Activated naive CD4-positive, alpha-beta T cell treated with Interleukin-2 at 50 U/mL for 16 hours (primary cell): ENCODE measurements at places on chromosomes 3 and 15.

GRCh38 chr3:31968369-31968926 is 12.6 kb downstream of the OSBPL10 start:
- DNase-seq, result no peak

GRCh38 chr3:133404920-133405319 is 5.1 kb downstream of the BFSP2 start:
- no peak for DNase-seq

GRCh38 chr3:194541483-194541882 is 54.7 kb upstream of the ATP13A3 start:
- DNase-seq, result no peak

DNA sequence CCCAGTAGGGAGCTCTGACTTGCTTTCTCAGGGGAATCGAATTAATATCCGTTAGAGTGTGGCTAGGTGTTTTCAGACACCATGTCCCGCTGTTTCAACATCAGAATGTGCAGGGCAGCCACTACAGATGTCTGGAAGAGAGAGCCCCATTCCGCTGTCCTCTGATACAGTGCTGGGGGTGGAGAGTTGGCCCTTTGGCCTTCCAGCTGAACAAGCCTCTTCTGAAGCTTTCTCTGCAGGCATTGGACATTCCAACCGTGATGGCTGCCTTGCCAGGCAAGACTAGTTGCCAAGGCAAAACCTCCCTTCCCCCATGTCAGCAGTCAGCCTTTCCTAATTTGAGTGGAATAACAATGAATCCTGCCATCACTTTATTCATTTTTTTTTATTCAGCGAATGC is 1.5 kb downstream of the FAH start:
- no peak for DNase-seq

- no peak for DNase-seq
Observed at GRCh38 chr3:22685597-22685996, 517.5 kb upstream of the UBE2E2 start.

GRCh38 chr3:17091910-17092582 is 207.3 kb downstream of the PLCL2 start:
- DNase-seq, result no peak

DNA sequence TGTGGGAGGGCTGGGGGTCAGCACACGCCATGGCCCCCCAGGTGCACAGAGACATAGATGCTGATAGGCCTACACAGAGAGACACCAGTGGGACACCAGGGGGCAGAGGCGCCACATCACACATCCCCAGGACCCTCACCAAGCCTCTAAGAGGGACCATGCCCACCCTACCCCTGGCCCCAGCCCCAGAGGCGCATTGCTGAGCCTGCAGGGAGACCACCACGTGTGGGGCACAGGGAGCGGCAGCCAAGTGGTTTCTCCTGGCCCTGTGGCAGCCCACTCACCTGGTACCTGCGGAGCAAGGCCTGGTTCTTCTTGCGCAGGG is 1.2 kb downstream of the CCDC9B start:
- DNase-seq, result no peak

DNA sequence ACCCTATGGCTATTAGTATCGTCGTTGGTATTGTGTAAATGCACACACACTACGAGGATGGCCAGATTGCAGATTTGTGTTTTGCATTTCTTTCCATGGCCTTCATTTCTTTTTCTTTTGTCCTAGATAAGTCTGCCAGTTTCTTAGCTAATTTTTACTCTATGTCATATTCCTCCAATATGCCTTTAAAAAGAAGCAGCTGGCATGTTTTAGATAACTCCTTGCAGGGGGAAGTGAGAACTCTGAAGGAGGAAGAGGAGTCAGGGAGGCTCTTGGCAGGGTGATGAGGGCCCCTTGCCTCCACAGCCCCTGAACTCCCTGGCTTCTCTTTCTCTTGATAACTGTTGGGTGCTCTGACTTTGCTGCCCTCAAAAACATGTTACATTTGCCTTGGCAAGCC is 244.0 kb downstream of the GABRG3 start:
- DNase-seq, result no peak

DNA sequence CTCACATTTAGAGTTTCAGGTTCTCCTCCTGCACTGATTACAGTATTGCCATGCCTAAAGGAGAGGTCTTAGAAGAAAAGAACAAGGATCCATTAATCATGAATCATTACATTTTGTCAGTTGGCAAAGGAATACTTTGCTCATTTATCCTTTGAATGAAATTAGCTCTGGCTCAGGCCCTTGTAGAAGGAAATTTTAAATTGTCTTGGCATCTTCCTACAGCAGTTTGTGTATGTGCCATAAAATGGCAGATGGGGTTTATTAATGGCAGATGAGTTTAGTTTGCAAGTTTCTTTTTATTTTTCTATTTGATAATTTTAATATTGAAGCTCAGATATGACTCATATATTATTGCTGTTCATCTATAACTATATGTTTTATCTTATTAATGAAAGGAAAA is 181.2 kb upstream of the EPHA3 start:
- DNase-seq, result no peak

DNA sequence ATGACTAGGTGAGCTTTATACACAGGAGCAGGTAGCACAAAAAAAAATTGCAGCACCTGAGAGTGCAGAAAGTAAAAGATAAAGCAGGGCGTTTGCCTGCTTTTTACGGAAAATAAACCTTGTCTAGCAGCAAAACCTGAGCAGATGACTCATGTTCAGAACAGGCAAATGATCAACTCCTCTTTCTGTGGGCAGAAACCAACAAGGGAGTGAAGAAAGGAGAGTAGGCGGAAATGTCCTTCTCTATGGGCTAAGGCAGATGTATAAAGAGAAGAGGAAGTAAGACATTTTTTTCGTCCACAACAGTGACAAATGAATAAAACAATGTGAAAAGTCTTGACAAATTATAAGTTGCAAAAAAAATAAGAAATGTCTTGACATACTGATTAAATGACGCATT is 24.5 kb upstream of the GMNC start:
- DNase-seq, result no peak

DNA sequence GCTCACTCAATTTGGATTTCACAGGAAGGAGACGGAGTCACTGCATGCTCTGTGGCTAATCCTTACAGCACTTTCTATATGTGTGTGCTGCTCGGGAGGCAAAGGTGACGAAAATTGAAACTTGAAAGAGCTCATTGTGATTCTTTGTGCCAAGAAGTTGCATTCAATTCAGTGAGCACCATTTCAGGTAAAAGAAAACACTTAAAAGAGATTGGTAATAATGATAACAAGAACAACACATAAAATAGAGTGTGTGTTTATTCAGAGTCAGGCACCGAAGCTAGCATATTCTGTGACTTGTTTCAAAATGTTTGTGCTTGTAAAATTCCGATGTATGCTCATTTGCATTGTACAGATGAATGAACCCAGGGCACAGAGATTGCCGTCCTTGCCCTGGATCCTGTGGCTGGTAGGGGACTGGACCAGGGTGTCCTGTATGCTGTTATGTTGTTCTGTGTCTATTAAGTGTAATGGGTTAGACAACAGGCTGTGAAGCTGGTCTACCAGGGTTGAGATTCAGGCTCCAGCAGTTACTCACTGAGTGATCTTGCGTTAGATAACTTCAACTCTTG is 193.3 kb upstream of the PROK2 start:
- peak; percentile 19 for DNase-seq

DNA sequence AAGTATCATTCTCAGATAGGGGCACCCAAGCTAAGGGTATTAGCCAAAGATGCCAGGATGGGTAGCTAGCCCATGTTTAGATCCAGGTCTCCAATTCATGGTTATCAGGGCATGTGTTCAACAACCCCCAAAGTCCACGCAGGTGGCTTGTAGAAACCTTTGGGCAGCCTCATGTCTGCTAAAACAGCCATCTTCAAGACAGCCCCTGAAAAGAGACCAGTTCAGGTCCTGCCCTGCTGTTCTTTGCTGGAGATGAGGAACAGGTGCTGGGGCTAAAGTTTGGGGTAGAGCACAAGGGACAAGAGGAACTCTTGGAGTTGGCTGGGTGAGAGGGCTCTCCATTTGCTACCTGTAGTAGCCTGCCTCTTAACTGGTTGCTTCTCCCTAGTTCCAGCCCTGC is 4.6 kb downstream of the PPM1M start:
- DNase-seq, result no peak

DNA sequence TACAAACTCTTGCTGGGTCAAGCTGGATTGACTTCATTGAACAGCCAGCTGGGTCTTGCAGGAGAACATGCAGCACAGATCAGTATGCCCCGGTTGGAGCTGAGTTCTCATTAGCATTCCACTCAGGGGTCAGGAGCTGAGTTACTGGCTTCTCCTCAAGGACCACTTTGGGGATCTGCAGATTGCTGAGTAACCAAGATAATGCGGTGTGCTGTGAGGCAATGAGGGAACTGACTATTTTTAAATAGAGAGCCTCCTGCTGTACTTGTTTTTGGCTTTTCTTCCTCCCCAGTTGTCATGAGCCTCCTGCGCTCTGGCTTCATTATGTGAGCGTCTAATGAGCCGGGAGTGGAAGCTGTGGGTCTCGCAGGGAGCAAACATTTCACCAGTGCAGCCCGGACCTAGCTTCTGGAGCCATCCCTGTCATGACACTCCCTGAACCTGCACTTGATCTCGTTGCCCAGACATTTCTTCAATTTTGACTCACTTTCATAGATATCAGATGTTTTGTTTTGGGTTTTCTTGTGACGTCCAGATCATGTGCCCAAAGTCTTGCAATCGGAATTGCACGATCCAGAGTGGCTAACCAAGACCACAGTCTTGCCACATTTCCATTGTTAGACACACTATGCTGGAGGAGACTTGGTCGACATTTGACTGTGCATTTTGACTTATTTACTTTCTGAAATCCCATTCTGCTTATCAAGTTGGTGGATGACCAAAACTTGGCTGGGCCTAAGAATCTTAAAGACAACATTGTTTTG is 327.2 kb downstream of the LRTM1 start:
- DNase-seq, result no peak

GRCh38 chr15:67164401-67164791 is 90.1 kb downstream of the AAGAB start:
- no peak for DNase-seq

DNA sequence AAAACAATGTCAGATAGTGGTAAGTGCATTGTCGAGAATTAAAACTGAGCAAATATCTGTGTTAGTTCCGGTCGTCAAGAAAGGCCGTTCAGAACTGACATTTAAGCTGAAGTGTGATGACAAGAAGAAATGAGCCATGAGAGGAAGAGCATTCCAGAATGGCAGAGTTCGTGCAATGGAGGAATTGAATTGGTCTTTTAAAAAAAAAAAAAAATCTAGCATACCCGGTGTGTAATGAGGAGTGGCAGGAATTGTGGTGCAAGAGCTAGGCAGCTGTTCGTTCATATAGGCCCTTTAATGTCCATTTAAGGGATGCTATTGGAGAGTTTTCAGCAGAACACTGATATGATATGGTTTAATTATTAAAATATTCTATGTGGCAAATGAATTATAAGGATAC is 2.6 kb upstream of the GBE1 start:
- no peak for DNase-seq

DNA sequence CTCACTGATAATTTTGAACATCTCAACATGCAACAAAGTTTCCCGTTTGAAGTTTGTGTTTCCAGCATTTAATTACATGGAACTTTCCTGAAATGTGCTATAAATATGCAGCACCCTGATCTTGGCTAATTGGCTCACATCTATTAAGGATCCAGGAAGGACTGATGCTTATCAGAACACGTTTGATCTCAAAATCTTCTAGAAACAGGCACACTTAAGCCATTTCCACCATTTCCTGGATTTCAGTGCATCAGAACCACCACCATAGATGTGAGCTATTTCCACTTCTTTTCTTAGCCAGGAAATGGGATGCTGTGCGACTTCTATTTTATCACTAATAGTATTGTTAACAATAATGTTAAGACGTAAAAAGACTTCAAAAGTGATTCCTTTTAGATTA is 228.9 kb downstream of the FEZF2 start:
- DNase-seq, result no peak

GRCh38 chr3:141707741-141708203 is 30.3 kb upstream of the RNF7 start:
- no peak for DNase-seq

- no peak for DNase-seq
Observed at GRCh38 chr3:170465955-170466354, 47.3 kb downstream of the CLDN11 start.

GRCh38 chr3:188712248-188712924 is 459.4 kb upstream of the TPRG1 start:
- DNase-seq, result no peak

DNA sequence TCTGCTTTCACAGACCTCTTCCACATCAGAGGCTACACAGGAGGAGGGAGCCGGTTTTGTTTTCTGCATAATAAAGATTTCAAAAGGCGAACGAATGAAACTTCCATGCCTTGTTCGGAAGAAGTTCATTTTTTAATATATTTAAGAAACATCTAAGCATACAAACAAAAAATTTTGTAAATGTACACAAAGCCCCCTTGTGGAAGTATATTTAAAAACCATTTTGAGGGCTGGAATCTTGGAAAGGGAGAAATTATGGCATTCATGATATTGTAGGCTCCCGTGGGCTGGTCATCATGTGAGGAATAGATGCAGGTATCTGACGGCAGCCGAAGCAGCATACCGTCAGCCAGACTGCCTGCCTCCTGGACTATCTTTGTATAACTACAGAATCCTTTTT is 90.4 kb downstream of the MECOM start:
- DNase-seq, result no peak

DNA sequence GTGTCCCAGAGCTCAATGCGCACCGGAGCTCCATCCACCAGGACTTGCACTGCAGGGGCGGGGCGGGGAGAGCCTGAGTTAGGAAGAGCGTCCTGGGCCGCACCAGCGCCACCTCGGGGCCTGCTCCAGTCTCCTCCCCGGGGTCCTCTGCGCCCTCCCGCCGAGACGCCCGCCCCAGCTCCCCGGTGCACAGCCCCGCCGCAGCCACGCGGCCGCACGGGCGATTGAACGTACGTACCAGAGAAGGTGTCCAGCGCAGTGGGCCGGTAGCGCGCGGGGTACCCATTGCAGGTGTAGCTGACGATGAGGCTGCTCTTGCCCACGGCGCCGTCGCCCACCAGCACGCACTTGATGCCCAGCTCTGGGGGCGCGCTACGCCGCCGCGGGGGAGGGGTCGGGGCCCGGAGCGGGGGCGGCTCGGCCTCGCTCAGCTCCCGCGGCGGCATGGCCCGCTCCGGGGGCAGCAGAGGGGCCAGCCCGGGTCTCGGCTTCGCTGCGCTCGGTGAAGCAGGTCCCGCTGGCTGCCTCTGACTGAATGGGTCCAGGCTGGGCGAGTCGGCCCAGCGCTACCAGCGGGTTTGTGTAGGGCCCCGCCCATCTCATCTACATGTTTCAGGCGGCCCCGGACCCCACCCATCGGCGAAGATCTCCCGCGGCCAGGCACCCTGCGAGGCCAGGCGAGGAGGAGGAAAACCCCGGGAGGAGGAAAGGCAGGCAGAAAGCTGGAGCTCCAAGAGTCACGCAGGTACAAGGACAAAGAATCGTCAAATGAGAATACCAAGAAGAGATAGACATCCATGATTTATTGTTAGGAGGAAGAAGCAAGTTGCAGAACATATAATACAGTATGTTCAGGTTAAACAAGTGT is at the start of gene RHOV:
Gene RHOV (minus strand): TSS at position 541 of the 868 bp plus-strand sequence. CDS start 95 bp downstream, at position 446.
- DNase-seq, result peak; percentile 59
